Activated T-helper 1 cell treated with anti-CD3 and anti-CD28 coated beads, Interleukin-2, amount 50 U/mL, for 16 hours (primary cell): ENCODE measurements at places on chromosomes 11 and 22.

DNA sequence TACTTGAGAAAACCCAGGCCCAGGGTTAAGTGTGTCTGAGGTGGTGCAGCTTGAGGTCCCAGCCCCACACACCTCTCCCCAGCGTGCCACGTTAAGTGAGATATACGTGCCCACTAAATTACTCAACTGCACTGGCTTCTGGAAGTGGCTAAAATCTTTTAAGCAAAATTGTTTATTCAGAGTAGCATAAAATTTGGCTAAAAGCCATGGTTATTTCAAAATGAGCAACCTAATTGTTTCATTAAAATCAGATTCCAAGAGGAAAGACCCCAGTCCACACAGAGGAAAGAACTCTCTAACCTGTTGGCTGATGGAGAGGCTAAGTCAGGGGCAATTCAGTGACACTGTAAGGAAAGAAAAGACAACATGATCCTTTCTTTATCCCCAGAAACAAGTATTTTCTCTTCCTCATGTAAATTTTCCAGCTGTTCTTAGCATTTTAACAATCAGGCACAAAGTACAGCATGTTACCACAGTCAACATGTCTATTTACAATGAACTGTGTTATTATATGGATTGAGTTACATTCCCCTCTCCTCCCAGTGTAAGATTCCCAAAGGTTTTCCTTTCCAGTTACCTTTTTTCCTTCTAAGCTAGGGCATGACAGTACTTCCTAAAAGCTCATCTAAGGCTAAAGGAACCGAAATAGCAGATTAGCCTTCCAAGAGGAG, 26.6 kb downstream of the NUP50 start:
- DNase-seq = no peak

DNA sequence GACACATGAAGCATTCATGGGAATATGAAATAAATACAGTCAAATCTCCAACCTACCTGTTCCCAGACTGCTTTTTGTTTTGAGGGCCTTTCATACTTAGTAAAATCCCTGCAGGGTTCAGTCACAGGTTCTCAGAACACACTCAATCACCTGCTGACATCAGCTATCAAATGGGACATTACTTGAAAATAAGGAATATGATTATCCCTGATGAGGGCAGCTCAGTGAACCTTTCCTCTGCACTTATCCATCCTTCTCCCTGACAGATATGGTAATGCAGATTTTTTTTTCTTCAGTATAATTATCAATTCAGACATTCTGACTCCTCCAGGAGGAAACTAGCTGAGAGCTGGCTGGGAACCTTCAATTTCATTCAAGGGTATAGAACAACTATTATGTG, 1127.4 kb upstream of the CCDC90B start:
- no peak for DNase-seq

GRCh38 chr11:43835104-43835503, 45.5 kb upstream of the ALKBH3 start:
- DNase-seq = no peak

DNA sequence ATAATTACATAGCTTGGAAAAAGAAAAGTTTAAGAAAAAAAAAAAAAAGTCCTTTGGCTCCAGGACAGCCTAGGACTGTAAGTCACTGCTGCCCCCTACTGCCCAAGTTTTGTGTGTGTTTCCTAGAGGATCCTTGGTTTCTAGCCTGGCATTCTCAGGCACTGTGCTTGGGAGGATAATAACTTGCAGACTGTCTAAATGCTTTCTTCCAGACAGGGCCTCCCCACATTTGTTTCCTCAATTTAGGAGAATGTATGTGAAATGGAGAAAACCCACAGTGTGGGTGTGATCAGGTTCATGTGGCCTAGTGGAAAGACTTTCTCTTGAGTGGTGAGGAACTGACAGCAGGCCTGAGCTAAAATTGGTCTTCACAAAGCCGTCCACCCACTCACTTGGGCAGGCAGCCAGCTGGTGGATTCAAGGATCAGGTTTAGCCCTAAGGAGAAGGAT, 191.0 kb downstream of the NAV2 start:
- peak; percentile 2 for DNase-seq

DNA sequence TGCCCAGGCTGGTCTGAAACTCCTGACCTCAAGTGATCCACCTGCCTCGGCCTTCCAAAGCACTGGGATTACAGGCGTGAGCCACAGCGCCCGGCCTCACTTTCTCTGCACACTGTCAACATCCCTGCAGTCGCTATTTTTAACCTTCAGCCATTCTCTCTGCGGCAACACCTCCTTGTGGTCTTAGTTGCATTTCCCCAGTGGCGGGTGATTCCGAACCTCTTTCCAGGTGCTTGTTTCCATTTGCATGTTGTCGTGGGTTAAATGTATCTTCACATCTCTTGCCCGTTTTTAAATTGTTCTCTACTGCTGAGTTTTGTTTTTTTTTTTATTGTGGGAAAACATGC, 2.2 kb upstream of the SCT start:
- DNase-seq = no peak

GRCh38 chr11:44791316-44791925, 64.7 kb downstream of the TSPAN18 start:
- DNase-seq = no peak

GRCh38 chr11:86162239-86162638, 82.3 kb upstream of the EED start:
- DNase-seq = no peak

DNA sequence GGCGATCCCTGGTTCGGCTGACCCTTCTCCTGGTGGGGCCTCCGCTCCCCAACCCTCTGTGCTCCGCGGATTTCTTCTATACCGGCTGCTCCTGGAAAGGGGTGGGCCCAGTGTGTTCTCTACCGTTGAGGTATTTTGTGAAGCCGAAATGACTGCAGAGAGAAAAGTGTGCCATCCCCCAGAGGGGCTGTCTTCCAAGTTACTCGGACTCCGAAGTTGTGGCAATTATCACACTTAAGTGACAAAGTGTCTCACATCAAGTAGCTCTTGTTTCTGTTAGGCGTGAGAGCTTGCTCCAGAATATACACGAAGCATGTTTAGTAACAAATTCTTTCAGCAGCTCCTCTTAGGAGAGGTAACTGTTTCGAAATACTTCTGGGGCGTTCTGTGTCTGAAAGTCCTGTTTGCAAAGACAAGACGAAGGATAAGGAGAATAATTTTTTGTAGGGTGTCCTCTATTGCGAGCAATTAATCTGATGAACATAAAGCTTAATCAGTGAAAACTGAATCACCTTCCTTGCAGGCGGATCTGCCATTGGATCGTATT, 434 bp downstream of the XPNPEP3 start:
- no peak for DNase-seq

GRCh38 chr11:60127311-60127811, 38.9 kb downstream of the MS4A2 start:
- DNase-seq = no peak

GRCh38 chr22:17924076-17924475, 100.3 kb downstream of the MICAL3 start:
- DNase-seq = no peak
